ENCODE measurements at places on chromosomes 4 and X. TPM values are rescaled to one million over a fixed set of nuclear protein-coding genes. Genes with fewer than 3 reads are reported as not detected.

GRCh38 chr4:70902577-70903290, 565 bp downstream of the MOB1B start:
- no peak for DNase-seq
- H3K4me3 ChIP-seq, result peak overlapping the region; percentile 98
- H3K4me1 ChIP-seq, result peaks cover 14% of the 10 kb centered on the region
- no peaks in the 10 kb centered on the region for H3K27me3 ChIP-seq
- H3K27ac ChIP-seq, result peak overlapping the region; percentile 85

Gene STPG2
- total RNA-seq, result 0.18 TPM

Gene GYG2
- total RNA-seq, result 52.8 TPM

DNA sequence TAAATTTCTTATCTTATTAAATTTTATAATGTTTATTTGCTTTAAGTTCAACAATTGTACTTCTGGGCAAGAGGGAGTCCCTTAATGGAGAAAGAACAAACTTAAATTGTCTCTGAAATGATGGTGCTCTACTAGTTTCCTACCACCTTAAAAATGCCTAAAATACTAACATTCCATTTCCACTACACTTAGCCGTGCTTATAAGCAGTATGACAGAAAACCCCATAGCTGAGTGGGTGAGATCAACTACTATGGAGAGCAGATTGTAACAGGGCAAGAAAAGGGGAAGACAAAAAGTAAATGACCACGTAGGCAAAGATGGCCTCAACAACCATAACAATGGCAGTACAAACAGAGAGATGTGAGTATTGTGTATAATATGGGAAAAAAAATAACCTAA, 35.0 kb downstream of the RFC1 start:
- no peaks in the 10 kb centered on the region for H3K4me1 ChIP-seq
- no peak overlapping the region for H3K4me3 ChIP-seq
- no peak for DNase-seq

Gene DCAF16
- 43.4 TPM for total RNA-seq

GRCh38 chr4:102640669-102641068, 120.1 kb downstream of the MANBA start:
- peaks cover 18% of the 10 kb centered on the region for H3K36me3 ChIP-seq
- no peaks in the 10 kb centered on the region for H3K27me3 ChIP-seq
- DNase-seq, result no peak

- H3K4me3 ChIP-seq, result no peak overlapping the region
- no peaks in the 10 kb centered on the region for H3K36me3 ChIP-seq
- H3K27me3 ChIP-seq, result no peaks in the 10 kb centered on the region
- no peak for DNase-seq
- no peak overlapping the region for H3K27ac ChIP-seq
Measured at GRCh38 chr4:150217808-150218207, 139.6 kb downstream of the DCLK2 start.

GRCh38 chrX:18995221-18995620, 11.3 kb upstream of the PHKA2 start:
- H3K27ac ChIP-seq, result no peak overlapping the region
- peaks cover 26% of the 10 kb centered on the region for H3K4me1 ChIP-seq
- no peaks in the 10 kb centered on the region for H3K27me3 ChIP-seq

- peaks cover 20% of the 10 kb centered on the region for H3K27me3 ChIP-seq
- peak overlapping the region; percentile 57 for H3K4me3 ChIP-seq
- H3K27ac ChIP-seq, result peak overlapping the region; percentile 97
- peak; percentile 46 for DNase-seq
- peaks cover 52% of the 10 kb centered on the region for H3K4me1 ChIP-seq
Measured at GRCh38 chrX:9293051-9293496, 171.8 kb upstream of the TBL1X start.

- H3K4me3 ChIP-seq, result no peak overlapping the region
- no peaks in the 10 kb centered on the region for H3K36me3 ChIP-seq
- no peak overlapping the region for H3K27ac ChIP-seq
- H3K4me1 ChIP-seq, result peaks cover 8% of the 10 kb centered on the region
- H3K27me3 ChIP-seq, result peaks cover under 1% of the 10 kb centered on the region
Measured at GRCh38 chr4:134154097-134154496, 47.5 kb downstream of the PABPC4L start.

Gene MAGEE1
- total RNA-seq, result 7.3 TPM

GRCh38 chr4:188781655-188782054, 642.4 kb downstream of the TRIML1 start:
- H3K4me1 ChIP-seq, result peaks cover 7% of the 10 kb centered on the region
- H3K36me3 ChIP-seq, result no peaks in the 10 kb centered on the region
- no peak overlapping the region for H3K27ac ChIP-seq
- H3K4me3 ChIP-seq, result no peak overlapping the region
- no peaks in the 10 kb centered on the region for H3K27me3 ChIP-seq
- DNase-seq, result peak; percentile 39

Gene TMEM271
- total RNA-seq, result 0.31 TPM

Gene KIF4A
- 34.9 TPM for total RNA-seq

Gene UGT2B10
- 0.17 TPM for total RNA-seq

DNA sequence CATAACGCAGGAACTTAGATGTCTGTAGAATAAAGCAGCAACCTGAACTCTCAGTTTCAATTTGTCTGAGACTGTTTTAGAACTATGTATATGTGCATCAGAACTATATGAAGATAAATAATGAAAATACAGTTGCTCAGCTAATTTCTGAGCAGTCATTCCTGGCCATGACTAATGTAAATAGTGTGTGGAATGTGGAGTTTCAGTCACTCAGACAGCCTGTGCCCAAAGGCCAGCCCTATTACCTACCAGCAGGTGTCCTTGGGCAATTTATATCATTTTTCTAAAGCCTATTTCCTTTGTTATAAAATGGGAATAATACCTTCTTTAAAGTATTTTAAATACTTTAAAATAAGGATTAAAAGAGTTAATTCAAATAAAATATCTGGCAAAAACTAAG, 56.0 kb upstream of the RELL1 start:
- no peaks in the 10 kb centered on the region for H3K27me3 ChIP-seq
- no peak overlapping the region for H3K4me3 ChIP-seq
- H3K36me3 ChIP-seq, result no peaks in the 10 kb centered on the region

DNA sequence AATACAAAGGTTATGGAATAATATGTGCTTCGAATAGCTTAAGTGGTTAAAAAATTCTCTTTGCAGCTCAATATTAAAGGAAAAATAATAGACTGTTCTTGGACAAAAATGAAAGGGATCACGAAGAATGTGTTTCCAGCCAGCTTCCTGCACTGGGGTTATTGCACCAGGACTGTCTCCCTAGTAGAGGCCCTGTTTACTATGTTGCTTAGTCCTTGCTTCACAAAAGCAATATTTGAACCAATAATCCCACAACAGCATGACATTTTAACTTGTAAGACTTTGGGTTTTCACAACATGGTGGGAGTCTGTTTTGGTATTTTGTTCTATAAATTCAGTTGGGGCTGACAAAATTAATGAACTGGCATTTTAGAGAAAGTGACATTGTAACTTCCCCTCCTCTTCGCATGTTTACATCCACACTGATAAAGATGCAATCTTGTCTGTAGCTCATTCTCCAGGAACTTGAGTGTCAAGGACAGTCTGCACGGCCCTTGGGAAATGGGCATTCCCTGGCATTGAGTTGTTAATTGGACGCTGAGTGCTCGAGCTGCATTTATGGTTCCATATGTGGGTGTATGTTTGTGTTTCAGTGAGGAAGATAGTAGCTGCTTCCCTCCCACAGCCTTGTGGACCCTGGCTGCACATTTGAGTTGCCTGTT, 39.0 kb downstream of the SHROOM2 start:
- H3K4me3 ChIP-seq, result peak overlapping the region; percentile 8
- no peaks in the 10 kb centered on the region for H3K27me3 ChIP-seq
- no peak for DNase-seq
- peak overlapping the region; percentile 83 for H3K27ac ChIP-seq

GRCh38 chr4:1749370-1749769, 28.0 kb downstream of the TACC3 start:
- peaks cover 8% of the 10 kb centered on the region for H3K36me3 ChIP-seq
- H3K27me3 ChIP-seq, result peaks cover 2% of the 10 kb centered on the region
- no peak for DNase-seq
- H3K27ac ChIP-seq, result no peak overlapping the region

GRCh38 chrX:39050427-39050826, 249.2 kb downstream of the MID1IP1 start:
- H3K4me1 ChIP-seq, result peaks cover 3% of the 10 kb centered on the region
- DNase-seq, result no peak
- no peaks in the 10 kb centered on the region for H3K36me3 ChIP-seq
- no peak overlapping the region for H3K4me3 ChIP-seq
- H3K27me3 ChIP-seq, result no peaks in the 10 kb centered on the region

GRCh38 chr4:8762356-8762755, 109.3 kb downstream of the HMX1 start:
- DNase-seq, result peak; percentile 3
- H3K27ac ChIP-seq, result no peak overlapping the region
- H3K27me3 ChIP-seq, result no peaks in the 10 kb centered on the region
- H3K36me3 ChIP-seq, result no peaks in the 10 kb centered on the region

Gene GALNTL6
- total RNA-seq, result 0.24 TPM

DNA sequence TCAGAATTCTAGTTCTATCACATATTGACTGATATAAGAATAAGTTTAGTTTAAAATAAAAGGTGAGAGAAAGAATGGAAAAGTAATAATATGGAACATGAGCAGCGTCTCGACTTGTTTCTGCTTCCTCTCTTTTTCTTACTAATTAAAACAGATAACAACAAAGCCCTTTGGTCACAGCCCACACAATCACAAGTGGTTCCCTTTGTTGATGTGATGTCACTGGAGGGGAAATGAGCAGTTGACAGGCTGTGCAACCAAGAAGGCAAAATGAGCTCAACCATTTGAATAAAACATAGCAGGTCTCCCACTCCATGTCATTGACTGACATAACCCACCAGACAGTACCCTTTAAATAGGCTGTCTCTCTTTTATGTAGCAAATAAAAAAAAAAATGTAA, 342.5 kb upstream of the MAGEB2 start:
- H3K27ac ChIP-seq, result no peak overlapping the region
- no peaks in the 10 kb centered on the region for H3K4me1 ChIP-seq
- no peak for DNase-seq
- H3K27me3 ChIP-seq, result no peaks in the 10 kb centered on the region

- H3K27ac ChIP-seq, result no peak overlapping the region
- H3K27me3 ChIP-seq, result peaks cover 18% of the 10 kb centered on the region
- no peak for DNase-seq
- no peak overlapping the region for H3K4me3 ChIP-seq
- peaks cover 25% of the 10 kb centered on the region for H3K36me3 ChIP-seq
- H3K4me1 ChIP-seq, result peaks cover 4% of the 10 kb centered on the region
Measured at GRCh38 chr4:189255636-189256035, 685.0 kb upstream of the FRG1 start.

- H3K36me3 ChIP-seq, result no peaks in the 10 kb centered on the region
- peaks cover 21% of the 10 kb centered on the region for H3K27me3 ChIP-seq
- no peak for DNase-seq
- no peak overlapping the region for H3K4me3 ChIP-seq
Measured at GRCh38 chr4:110442309-110442708, 33.6 kb upstream of the ENPEP start.

Gene CCDC160
- 1.8 TPM for total RNA-seq

GRCh38 chr4:71236226-71236625, 102.6 kb upstream of the SLC4A4 start:
- no peak overlapping the region for H3K27ac ChIP-seq
- no peak overlapping the region for H3K4me3 ChIP-seq
- H3K27me3 ChIP-seq, result no peaks in the 10 kb centered on the region
- peaks cover 24% of the 10 kb centered on the region for H3K4me1 ChIP-seq
- no peak for DNase-seq

Gene EREG
- total RNA-seq, result 0.09 TPM

DNA sequence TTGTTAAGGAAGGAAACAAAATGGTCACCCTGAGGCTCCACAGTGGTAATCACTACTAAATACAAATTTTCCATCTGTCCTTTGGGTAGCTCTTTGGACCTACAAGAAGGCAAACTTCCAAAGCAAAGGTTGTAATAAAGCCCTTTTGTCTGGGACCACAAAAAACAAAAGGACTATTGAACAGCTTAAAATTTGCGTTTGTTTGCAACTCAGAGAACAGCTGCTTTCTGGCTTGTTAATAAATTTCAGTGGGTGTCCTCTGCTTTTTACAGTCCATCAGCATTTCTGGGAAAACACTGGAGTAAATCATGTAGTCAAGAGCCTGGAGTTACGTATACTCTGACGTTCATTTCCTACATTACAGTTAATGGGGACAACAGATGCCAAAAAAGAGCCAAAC, 439.7 kb upstream of the DIAPH2 start:
- H3K27me3 ChIP-seq, result no peaks in the 10 kb centered on the region
- DNase-seq, result no peak
- no peak overlapping the region for H3K27ac ChIP-seq
- H3K4me3 ChIP-seq, result no peak overlapping the region
- H3K4me1 ChIP-seq, result peaks cover 15% of the 10 kb centered on the region
- no peaks in the 10 kb centered on the region for H3K36me3 ChIP-seq

Gene SOX3
- 16.3 TPM for total RNA-seq

Gene PDE5A
- 26.4 TPM for total RNA-seq

Gene INTS12
- total RNA-seq, result 10.8 TPM

- no peaks in the 10 kb centered on the region for H3K27me3 ChIP-seq
- H3K4me1 ChIP-seq, result peaks cover 13% of the 10 kb centered on the region
- H3K27ac ChIP-seq, result no peak overlapping the region
- no peaks in the 10 kb centered on the region for H3K36me3 ChIP-seq
Measured at GRCh38 chr4:165052627-165053026, 1.0 kb upstream of the TRIM75 start.

Gene BEND2
- total RNA-seq, result not detected

Gene AFF2
- total RNA-seq, result 6.0 TPM

- no peak within 1 kb of the TSS for H3K27ac ChIP-seq
- no peaks in the 10 kb centered on the region for H3K27me3 ChIP-seq
- peaks cover 2% of the 10 kb centered on the region for H3K4me1 ChIP-seq
- peaks cover 43% of the 10 kb centered on the region for H3K36me3 ChIP-seq
- no peak within 1 kb of the TSS for H3K4me3 ChIP-seq
Measured at GRCh38 chr4:10684631-10685030, at the start of gene CLNK. CLNK (minus strand) TSS chr4:10684768; CDS start chr4:10667869, 16,899 bp downstream.

DNA sequence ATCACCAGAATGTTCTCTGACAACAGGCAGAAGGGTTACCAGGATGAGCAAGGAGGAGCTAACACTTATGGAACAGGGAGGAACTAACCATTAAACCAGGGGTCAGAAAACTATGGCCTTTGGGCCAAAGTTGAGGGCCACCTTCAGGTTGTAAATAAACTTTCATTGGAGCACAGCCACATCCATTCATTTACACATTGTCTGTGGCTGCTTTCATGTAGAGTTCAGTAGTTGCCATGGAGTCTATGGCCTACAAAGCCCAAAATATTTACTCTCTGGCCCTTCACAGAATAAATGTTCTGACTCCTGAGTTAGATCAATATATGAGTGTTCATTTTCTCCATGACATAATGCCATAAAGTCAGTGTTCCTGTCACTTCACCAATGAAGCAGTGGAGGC, 13.2 kb upstream of the HCCS start:
- no peak for DNase-seq
- H3K27me3 ChIP-seq, result no peaks in the 10 kb centered on the region
- H3K36me3 ChIP-seq, result no peaks in the 10 kb centered on the region
- peaks cover 7% of the 10 kb centered on the region for H3K4me1 ChIP-seq

DNA sequence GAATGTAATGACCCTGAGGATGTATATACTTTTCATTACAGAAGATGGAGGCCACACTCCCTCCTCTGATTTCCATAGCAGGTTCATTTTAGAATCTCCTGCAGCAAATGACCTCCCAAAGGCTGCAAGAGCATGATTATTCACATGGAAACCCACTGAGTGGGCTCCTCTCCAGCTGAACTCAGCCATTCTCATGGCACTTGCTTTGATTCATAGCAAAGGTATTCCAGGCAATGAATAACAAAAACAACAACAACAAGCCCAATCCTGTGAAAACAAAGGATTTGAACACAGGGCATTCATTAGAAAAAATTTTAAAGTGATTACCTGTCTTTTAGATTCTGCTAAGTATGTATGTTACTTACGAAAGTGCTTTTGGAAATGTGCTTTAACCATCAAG, 894.0 kb upstream of the FRG1 start:
- H3K36me3 ChIP-seq, result no peaks in the 10 kb centered on the region
- peak overlapping the region; percentile 23 for H3K4me3 ChIP-seq
- peak overlapping the region; percentile 99 for H3K27ac ChIP-seq
- H3K4me1 ChIP-seq, result peaks cover 59% of the 10 kb centered on the region
- H3K27me3 ChIP-seq, result no peaks in the 10 kb centered on the region
- DNase-seq, result no peak

Gene MED12
- total RNA-seq, result 38.4 TPM

Measured in WTC11 (cell line).